NCI-H524 (cell line): ENCODE measurements at places on chromosomes 12 and 14.

- DNase-seq: no peak
These were observed 47.6 kb downstream of the PPP2R5C start for GRCh38 chr14:101808894-101809670.

DNA sequence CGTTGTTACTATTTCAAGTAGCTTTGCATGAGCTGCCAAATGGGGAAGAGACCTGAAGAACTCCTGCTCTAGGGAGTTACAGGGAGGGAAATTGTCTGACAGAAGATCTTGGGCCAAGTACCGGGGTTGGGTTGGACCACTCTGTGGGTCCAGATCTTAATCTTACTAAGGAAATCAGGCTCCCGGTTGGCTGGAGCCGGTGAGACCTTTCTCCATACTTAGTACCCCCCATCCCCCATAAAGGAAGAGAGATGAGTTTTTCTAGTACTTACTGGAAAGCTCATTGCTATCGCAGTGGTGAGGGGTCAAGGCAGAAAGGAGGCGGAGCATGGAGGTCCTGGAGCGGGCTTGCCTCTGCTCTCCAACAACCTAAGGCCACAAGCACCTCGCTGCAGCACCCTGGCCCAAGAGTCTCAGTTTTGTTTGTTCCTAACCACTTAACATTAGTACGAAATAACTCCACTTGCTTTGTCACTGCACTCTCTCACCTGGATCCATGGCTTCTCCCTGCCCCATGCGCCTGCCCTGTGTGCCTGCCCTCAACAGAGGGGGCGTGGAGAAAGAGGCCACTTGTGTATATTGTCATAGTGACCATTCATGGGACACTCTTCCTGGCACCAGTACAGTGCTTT lies 6.8 kb upstream of the UNC119B start:
- no peak for DNase-seq

DNA sequence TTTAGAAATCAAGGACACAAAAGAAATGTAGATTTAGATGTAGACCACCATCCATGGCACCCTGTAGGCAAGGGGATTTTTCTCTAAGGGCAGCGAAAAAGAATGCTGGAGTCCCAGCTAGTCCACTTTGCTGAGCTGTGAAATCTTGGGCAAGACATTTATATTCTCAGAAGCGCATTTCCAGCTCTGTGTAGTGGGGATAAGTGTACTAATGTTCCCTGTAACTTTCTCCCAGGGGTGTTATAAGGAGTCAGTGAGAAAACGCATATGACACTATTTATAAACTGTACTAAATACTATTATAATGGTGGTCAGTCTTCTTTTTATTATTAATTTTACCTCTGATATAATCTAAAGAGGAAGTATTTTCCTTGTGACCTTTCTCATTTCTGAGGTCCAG lies 133.4 kb upstream of the FRMD6 start:
- DNase-seq: no peak

GRCh38 chr14:23099212-23099861 lies 4.0 kb downstream of the C14orf119 start:
- no peak for DNase-seq

DNA sequence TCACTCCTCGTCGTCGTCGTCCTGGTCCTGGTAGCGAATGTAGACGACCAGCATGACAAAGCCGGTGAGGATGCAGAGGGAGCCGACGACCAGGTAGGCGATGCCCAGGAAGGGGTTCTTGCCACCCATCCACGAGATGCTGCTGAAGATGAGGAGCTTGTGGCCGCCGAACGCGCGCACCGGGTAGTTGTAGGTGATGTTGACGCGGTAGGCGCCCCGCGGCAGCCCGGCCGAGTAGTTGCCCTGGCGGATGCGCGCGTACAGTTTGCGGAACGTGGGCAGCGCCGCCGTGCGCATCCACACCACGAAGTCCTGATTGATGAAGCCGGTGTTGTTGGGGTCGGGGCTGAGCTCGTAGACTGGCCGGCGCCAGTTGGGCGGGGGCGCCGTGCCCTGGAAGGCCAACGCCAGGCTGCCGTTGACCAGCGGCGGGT lies 1.0 kb downstream of the TMEM30B start:
- DNase-seq: no peak
